ENCODE measurements at places on chromosomes 6 and 20.

DNA sequence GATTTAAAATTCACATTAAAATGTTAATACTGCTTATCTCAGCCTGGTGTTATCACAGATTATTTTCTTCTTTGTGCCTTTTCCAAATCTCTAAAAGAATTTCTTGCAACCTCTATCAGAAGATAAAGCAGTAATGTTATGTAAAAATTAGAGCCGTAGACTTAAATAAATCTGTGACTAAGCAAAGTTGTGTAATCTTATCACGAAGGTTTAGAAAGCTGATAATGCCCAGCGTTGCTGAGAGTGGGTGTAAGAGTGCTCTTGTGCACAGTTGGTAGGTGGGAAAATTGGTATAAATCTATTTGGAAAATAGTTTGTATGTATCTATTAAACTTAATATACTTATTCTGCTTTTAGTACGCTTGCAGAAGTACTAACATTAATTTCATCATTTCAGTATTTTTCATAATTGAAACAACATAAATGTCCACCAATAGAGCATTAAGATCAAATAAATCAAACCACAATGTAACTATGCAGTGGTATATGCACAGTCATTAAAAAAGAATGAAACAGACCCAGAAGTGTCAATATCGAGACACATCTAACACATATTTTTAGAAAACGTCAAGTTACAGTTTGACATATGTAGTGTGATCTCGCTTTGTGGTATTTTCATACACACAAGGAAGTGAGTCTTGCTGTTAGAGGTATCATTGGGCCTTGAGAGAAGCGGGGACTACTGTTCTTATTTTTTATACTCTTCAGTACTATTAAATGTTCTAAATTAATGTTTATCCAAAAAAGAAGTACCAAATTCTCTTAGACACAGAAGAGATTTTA, 54.4 kb upstream of the PBOV1 start:
- DNase-seq = no peak

- DNase-seq = no peak
Observed at GRCh38 chr20:57977569-57977968, 250.9 kb downstream of the ANKRD60 start.

DNA sequence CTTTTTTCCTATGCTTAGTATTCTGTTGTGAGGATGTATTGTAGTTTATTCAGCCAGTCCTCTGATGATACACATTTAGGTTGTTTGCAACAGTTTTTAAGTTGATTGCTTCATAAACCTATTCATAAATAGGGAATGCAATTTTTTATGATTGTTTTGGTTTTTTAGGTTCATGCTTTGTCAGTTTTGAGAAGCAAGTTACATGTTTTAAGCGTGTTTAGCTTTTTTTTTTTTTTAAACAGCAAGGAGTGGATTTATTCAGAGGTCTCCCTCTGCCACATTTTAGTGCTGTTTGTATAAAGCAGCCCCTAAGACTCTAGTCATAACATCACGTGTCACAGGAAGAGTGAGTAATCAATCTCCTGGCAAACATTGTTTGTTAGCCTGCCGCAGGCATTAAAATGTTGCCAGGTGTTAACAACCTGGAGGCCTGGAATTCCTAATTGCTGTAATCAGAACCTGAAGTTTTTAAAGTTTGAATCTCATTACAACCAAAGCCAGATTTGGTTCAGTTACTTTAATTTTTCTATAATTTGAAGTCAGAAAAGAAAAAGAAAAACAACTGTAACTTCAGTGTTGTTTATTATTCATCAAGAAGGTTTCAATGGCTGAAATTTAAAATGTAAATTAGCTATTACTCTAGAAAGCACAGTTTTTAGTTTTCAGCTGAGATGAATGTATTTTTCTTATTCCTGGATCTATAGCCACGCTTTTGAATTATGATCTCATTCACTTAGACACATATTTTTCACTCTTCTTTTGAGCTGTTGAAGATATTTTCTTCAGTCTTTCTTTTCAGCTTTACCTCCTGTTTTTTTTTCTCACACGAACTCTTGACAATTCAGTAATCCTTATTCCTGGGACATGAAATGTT, 59.2 kb downstream of the KCNS1 start:
- no peak for DNase-seq

DNA sequence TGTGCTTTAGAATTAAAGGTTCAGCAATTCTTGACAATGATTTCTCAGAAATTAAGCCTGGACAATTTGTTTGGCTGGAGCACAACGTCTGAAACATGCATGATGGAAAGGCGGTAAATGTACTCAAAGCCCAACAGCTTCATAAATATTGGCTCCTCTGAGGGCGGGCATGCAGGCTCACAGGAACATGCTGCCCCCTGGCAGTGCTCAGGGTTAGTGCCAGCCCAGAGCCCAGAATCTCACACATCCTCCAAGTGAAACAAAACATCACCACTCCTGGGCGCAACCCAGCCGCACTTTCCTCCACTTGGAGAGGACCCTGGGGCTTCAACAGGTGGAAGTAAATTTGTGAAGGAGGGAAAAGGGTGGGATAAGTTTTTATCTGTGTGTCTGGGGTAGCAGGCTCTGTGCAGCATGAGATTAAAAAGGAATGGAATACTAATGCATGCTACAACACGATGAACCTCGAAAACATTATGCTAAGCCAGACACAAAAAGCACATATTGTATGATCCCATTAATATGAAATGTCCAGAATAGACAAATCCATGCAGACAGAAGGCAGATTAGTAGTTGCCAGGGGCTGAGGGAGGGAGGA, 54.1 kb upstream of the PTPRT start:
- DNase-seq = no peak

DNA sequence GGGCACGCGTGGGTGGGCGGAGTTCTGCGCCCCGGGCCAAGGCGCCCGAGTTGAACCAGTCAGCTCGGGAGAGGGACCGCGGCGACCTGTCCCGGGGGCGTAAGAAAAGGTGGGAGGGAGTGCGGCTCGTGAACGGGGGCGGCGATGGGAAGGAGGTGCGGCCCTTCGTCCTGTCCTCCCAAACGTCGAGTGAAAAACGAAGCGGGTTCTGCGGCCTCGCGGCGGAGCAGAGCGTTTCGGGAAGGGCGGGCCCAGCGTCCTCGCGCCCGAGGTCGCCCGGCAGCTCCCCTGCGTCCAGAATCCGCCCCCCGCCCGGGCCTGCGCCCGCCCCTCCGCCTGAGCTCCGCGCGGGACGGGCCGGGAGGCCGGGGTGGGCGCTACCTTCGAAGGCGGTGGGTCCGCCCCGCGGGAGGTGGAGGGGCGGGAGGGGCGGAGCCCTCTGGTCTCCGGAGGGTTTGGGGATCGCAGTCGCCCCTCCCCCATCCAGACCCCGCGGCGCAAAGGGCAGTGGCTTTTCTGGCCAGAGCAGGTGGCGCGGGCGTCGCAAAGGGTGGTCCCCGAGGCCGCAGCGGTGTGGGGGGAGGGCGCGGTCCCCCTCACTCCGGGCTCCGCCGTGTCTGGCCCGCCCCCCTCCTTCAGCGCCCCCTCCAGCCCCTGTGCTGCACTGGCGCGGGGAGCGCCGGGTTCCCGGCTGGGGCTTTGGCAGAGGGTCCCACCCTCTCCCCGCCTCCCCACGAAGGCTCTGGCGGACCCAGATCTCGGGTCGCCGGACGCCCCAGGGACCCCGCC, 838 bp downstream of the STMN3 start:
- DNase-seq = no peak

DNA sequence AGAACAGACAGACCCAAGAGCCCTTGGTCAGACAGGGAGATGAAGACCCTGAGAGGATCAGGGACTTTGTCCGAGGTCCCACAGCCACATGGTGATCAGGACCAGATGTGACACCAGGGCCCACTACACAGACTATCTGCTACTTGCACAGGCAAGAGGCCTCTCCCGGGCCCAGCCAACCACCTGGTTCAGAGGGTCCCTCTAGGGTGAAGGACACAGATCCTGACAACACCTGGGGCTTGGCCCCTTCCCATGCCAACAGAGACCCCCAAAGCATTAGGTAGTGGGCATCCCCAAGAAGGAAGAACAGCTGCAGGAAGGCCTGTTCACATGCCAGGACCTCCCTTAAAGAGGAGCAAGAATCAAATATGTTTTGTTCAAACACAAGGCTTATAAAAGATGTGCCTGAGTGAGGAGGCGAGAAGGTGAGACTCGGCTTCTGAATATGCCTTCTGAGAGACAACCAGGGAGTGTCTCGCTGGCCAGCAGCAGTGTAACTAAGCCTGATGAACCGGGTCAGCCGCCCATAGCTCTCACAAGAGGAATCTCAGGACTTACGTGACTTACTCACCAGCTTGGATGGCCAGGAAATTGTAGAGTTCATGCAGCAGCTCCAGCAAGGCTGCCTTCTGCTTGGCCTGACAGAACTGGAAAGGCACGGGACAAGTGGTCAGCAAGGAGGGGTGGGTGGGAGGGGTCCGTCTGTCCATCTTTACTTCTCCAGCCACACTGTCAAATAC, 5.0 kb downstream of the LEMD2 start:
- no peak for DNase-seq

GRCh38 chr6:98215531-98215930, 618.8 kb upstream of the POU3F2 start:
- no peak for DNase-seq

GRCh38 chr20:61349447-61350165, 97.5 kb downstream of the CDH4 start:
- DNase-seq = no peak

GRCh38 chr20:49245921-49246740, 26.9 kb downstream of the DDX27 start:
- no peak for DNase-seq

DNA sequence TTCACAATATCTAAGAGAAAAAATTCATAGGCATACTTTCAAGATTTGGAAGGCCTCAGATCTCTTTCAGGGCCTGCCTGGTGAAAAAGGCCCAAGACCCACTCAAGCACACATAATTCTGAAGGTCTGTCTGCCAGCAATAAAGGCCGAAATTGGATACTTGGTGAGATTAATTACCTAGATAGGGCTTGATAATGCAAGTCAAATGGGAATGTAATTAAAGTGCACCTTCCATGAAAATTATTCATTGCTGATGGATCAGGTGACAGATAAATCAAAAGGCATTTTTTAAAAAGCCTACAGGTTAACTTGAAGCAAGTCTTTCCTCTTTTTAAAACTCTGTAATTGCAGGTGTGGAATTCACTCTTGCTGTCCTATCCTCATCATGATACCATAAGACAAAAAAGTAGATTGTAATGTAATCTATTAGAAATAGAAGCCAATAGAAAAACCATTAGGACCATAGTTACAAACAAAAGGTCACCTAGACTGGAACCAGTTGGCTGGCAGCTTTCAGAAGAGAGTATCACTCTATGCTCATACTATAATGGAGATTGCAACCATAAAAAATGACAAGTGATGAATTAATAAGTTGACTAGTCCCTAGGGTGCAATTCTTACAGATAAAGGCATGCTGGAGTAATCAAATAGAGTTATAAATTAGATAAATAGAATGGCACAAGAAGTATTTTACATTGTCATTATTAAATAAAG, 77.3 kb downstream of the EPHA7 start:
- DNase-seq = no peak

DNA sequence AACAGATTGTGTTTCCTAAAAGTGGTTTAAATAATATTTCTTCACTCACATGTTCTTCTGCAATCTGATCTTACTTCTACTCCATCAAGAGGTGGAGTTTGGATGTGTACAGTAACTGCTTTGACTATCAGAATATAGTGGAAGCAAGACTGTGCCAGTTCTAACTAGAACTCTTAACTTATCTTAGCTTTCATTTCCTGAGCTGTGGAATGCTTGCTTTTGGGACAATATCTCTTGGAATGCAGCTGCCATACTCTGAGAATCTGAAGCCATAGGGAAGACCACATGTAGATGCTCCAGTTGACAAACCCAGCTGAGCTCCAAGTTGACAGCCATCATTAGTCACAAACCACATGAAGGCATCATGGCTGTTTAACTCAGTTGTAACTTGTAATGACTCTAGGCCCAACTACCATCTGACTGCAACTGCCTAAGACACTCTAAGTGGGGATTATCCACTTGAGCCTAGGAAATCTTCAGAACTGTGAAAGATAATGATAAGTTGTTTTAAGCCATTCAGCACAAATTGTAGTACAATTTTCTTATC, 40.8 kb upstream of the MAN1A1 start:
- DNase-seq = no peak

DNA sequence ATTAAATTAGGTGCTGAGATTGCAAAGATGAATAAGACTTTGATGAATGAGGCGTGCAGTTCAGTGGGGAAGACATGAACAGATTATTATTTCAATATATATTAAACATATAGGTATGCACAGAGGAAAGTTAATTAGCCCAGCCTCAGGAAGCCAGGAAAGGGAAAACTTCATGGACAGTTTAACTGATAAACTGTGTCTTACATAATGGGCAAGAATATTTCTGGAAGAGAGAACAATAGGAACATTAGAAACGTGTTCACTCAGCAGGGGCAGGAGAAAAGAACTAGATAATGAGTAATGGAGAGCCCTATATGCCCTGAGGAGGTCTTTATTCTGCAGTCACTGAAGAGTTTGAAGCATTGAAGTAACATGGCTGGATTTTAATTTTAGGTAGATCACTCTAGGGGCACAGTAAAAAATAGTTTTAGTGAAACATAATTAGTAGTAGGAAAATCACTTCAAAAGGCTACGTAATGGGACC, 23.6 kb downstream of the CEP57L1 start:
- DNase-seq = no peak

Data from activated CD8-positive, alpha-beta memory T cell treated with anti-CD3 and anti-CD28 coated beads for 4 hours (primary cell).